Caki2 (cell line): ENCODE measurements at places on chromosomes 3 and 15. TPM values are rescaled to one million over a fixed set of nuclear protein-coding genes. Genes with fewer than 3 reads are reported as not detected.

The EPB42 gene
- not detected in 2 replicates for total RNA-seq

The MRPL47 gene
- 83.8 and 91.6 TPM in 2 replicates for total RNA-seq

The A4GNT gene
- not detected in 2 replicates for total RNA-seq

The SHC4 gene
- 0.41 TPM in 1 of 2 replicates, not detected in the other for total RNA-seq

The ACAN gene
- total RNA-seq: not detected in 2 replicates

The ANKRD63 gene
- total RNA-seq: not detected in 2 replicates

The VEPH1 gene
- total RNA-seq: 79.0 and 127 TPM in 2 replicates

The RNF7 gene
- total RNA-seq: 110 and 122 TPM in 2 replicates

The IVD gene
- 50.4 and 79.9 TPM in 2 replicates for total RNA-seq

The SEMA3G gene
- total RNA-seq: 0.17 TPM in 1 of 2 replicates, not detected in the other

The ERC2 gene
- total RNA-seq: not detected in 2 replicates

The HIGD2B gene
- total RNA-seq: not detected in 2 replicates

- no peak for DNase-seq
These were observed 77.0 kb downstream of the LYSMD4 start for GRCh38 chr15:99656205-99656604.

DNA sequence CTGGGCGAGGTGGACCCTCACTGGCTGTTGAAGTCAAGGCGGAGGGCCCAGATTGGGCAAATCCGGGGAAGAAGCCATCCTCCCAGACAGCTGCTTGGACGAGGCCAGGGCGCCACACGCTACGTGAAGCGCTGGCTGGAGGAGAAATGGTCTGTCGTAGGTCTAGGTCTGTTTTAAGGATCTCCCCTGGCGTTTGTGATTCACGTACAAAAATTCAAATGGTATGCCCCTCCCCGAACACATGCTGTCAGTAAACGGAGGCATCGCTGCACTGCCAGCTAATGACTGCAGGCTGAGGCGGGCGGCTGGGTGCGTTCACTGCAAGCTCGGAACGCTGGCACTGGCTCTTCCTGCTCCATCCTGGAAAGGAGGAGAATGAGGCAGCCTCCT lies 69.9 kb downstream of the EPHB3 start:
- DNase-seq: no peak

GRCh38 chr3:179565496-179565895 lies 2.8 kb downstream of the ACTL6A start:
- no peak for DNase-seq

GRCh38 chr3:2985479-2985878 lies 124.7 kb downstream of the IL5RA start:
- no peak for DNase-seq

DNA sequence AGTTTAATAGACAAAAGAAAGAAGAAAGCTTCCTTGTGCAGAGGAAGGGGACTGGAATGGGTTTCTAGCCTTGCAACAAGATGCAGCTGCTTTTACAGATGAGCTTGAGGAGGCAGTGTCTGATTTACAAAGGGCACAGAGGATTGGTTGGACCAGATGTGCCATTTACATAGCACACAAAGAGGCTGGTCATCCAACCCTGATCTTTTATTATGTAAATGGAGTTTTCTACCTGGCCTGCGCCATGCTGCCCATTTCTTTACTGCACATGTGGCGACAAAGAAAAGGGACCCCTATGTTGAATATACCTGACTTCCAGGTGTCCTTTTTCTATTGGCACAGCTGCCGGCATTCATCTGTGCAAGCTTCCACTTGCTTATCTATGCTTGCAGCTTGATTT lies 409.4 kb upstream of the FRG2C start:
- DNase-seq: no peak

DNA sequence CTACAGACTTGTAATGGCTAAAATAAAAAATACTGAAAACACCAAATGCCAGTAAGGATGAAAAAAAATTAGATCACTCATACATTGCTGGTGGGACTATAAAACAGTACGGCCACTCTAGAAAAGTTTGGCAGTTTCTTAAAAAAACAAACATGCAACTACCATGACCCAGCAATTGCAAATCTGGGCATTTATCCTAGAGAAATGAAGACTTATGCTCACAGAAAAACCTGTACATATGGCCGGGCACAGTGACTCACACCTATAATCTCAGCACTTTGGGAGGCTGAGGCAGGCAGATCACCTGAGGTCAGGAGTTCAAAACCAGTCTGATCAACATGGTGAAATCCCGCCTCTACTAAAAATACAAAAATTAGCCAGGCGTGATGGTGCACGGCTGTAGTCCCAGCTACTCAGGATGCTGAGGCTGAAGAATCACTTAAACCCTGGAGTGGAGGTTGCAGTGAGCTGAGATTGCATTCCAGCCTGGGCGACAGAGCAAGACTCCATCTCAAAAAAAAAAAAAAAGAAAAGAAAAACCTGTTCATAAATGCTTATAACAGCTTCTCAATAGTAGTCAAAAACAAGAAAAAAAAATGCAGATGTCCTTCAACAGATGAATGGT lies 5.6 kb downstream of the TP53BP1 start:
- peak; percentile 10 for DNase-seq

DNA sequence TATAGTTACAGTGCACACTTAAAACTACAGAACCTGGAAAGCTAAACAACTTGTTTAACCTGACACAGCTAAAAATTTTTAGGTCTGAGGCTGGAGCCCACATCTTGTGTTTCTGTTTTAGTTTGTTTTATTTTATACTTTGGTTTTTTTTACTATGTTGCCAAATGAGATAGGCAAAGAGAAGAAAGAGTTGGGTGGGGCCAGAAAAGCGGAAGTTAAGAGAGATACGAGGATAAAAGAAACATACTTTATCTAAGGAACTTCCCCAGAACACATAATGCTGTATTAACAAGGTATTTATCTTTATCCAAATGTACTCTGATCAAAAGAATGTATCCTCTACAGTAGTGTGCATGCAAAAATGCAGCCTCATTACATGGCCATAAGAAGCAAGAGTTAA lies 1145.7 kb downstream of the EPHA3 start:
- DNase-seq: no peak

DNA sequence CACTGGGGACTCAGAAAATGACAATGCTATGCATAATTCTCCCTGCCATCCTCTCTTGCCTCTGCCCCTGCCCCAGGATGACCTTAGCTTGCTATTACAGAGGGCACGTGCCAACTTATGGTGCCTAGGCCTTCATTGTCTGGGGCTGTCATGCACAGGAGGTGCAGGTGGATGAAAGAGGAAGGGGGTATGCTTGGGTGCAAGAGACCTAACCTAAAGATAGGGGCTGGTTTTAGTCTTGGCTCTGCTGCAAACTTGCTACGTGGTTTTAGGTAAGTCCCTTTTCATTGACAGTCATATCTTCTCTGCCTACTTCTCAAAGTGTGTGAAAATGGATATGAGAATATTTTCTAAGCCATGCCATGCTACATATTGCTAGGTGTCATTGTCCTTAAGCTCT lies 161.3 kb downstream of the EPHB1 start:
- no peak for DNase-seq

DNA sequence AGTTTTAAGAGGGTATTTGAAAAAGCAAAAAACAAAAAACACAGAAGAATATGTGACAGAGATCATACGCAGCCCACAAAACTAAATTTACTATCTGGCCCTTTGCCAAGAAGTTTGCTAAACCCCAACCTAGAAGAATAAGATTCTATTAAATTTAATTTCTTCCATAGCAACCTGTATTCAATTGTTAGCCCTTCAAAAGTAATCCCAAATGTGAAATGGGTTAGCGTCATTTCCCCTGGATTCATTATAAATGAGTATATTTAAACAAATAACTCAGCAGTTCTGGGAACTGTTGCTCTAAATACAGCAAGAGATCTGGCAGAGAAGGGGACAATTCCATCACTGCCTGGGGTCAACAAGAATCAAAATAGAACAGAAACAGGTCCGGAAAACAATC lies 56.8 kb downstream of the CERS3 start:
- no peak for DNase-seq

DNA sequence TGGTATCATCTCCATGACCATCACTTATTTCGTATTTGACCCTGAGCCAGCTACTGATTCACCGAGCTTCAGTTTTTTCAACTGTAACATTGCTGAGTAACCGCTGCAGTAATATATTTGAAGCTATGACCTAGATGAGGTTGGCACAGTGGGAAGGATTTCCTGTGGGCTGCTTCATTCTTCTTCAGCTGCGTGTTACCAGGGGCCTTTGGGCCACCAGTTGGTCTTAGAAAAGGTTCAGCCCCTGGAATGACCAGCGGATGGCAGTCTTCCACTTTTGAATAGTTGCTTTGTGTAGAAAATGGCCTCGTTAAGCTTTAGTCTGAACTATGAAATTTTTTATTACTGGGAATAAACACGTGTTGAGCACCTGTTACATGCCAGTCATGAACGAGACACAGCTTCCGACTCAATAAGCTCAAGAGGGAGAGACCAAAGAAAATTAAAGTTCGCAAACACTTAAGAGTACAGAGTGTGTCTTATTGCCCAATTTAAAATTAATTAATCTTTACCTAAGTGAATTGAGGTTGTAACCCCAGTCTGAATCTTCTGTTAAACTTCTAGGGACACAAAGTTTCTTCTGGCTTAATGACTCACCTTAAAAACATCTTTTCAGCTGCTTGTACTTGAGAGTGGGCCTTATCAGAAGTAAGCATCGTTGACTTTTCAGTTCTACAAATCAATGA lies 57.6 kb upstream of the NR2E3 start:
- DNase-seq: peak; percentile 97

GRCh38 chr15:62107571-62108121 lies 40.9 kb downstream of the C2CD4A start:
- peak; percentile 52 for DNase-seq

DNA sequence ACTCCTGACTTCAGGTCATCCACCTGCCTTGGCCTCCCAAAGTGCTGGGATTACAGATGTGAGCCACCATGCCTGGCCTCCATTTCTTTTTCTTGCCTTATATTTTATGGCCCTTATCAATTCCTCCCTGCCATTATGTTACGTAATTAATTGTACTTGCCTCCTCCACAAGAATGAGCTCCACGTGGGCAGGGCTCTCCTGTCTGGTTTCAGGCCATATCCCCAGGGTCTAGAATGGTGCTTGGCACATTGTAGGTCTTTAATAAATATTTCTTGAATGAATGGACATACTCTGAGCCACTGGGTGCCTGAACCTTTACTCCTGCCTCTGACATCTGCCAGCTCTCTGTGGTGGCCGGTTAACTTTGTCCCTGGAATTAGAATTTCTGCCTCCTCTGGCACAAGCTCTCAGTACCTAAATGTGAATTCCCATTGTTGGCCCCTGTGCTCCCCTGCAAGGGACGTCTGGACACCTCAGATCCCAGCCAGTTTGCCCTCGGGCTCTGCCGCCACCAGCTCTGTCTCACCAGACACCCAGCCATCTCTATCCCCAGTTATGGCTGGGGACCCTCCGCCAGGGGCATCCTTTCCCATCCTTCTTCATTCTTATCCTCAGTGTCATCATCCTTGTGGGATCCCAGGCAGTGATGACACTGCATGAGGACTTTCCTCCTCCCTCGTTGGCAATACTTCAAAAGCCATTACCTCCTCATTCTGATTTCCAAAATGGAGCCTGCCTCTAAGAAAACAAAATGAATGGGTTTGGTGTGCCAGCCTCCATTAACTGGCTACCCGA lies 165.6 kb upstream of the SMAD3 start:
- no peak for DNase-seq
